NCI-H2029 (cell line): ENCODE measurements at places on chromosomes 2 and 18.

DNA sequence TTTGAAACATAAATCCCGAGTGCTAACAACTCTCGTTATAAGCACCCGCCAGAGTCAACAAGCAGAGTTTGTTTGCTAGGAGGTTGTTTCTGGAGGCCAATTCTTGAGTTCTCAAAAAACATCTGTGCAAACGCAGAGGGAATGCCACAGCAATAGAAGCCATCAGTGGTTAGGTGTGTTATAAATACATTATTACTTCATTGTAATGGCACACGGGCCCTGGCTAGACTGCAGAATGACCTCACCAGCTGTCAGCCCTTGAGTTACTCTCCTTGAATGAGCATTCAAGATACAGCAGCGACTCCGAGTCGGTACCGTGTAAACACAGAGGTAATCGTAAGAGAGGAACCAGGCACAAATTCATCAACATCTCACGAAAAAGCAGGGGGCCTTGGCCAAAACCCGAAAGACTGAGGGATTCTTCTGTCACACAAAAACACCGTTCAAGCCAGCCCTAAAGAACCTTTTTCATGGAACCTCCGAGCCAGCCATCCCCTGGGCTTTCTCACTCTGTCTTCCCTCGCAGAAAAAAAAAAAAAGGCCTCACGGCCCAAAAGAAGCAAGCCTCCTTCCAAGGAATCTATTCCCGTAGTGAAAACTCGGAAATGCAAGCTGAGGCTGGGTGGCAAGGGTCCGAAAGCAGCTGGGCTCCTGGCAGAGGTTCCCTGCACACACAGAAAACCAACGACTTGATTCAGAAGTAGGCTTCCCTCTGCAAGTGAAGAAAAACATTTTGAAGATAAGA, 133.7 kb upstream of the MEIS1 start:
- DNase-seq = peak; percentile 81

DNA sequence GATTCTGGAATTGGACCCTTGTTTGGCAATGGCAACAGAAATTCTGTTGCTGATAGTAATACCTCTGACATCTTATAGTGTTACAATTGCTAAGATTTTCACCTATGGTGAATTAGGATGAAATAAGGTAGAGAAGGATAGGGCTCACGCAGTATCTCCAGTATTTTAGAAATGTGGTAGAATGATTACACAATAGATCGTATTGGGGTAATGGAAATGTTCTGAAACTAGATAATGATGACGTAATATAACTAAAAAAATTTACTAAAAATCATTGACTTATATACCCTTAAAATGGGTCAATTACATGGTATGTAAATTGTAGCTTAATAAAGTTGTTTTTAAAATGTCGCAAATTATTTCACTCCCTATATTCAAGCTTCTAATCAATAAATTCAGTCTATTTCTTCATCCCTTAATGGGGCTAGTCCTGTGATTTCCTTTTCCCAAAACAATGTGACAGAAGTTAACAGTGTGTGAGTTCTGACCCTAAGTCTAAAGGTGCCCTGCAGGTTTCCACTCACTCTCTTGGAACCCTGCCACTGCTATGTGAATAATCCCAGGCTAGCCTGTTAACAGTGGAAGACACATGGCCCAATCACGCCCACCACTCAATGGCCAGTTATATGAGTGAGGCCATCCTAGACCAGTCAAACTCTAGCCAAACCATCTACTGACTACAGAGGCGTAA, 31.2 kb downstream of the USP37 start:
- no peak for DNase-seq

DNA sequence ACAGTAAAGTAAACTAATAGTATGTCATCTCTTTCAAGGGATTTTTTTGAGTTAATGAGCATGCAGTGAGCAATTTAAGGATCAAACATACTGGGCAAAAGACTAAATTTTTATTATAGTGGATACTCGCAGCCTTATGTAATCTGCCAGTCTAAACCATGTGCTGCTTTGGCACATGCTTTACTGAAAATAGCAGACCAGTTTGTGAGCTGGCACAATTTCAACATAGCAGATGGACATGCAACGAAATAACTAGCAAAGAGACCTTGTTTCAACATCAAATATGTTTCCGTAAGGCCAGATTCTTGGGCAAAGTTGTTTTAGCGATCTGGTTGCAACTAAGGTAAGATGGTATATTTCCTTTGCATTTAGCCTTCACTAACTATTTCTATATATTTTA, 807.3 kb downstream of the NR4A2 start:
- DNase-seq = no peak

DNA sequence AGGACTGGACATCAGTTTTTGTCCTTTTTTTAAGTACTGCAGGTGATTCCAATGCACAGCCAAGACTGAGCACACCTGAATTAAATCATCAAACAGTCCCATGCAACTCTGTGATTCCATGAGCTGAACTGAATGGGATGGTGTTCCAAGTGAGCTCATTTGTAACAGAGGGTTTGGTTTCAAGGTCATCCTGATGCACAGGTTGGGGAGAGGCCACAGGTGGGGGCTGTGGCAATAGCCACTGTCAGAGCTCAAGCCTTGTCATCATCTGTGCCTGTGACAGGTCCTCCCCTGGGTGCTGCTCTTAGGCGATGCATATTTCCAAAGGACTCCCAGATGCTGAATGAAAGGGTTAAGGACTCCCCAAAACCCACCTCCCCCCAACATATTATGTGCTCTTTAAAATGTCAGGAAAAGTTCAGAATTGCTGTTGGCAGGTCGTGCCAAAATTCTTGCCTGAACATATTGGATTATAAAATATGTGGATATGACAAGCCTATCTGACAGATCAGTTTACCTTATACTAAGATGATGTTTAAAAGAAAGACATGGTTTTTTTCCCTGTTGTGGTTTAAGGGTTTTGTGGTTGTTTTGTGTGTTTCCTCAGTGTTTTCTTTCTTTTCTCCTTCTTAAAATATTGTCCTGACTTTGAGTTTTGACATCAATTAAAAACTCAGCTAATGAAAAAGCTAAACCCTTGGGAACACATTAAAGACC, 263.5 kb upstream of the SIX2 start:
- DNase-seq = no peak

- DNase-seq = no peak
These were observed 470 bp downstream of the KCNF1 start for GRCh38 chr2:10912076-10912731.

DNA sequence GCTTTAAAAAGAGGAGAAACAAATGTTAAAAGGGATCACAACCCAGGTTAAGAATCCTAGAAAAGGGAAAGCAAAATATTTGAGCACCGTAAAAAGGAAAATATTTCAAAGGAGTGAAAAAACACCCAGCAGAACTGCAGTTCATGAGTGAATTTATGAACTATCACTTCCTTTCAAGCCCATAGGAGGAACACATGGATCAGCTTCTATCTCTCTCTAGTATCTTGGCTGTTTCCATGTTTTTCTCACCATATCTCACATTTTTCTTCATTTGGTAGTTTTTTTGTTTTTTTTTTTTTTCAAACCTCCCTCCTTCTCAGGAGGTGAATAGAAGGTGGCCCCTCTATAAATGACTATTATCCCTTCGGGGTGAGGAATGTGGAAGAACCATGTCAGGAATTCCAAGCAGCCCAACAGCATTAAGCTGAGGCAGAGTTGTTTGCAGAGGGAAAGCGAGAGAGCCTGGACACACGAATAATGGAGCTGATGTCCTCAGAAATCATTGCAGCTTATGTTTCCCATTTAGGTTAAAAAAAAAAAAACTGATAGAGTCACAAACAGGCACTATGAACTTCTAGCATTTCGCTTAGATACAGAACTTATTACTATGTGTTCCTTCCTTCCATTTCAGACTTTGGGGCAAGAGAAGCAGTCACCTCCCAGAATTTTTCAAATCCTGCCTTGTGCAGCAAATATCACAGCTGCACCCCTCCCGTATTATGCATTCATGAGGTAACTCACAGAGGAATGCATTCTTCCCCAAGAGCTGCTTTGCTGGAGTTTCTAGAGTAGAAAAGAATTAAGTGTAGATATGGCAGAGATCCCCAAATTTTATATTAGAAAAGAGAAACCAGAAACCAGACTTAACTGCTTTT, 315.6 kb downstream of the IRS1 start:
- DNase-seq = no peak

GRCh38 chr18:48481092-48481491, 57.7 kb upstream of the CTIF start:
- DNase-seq = no peak

DNA sequence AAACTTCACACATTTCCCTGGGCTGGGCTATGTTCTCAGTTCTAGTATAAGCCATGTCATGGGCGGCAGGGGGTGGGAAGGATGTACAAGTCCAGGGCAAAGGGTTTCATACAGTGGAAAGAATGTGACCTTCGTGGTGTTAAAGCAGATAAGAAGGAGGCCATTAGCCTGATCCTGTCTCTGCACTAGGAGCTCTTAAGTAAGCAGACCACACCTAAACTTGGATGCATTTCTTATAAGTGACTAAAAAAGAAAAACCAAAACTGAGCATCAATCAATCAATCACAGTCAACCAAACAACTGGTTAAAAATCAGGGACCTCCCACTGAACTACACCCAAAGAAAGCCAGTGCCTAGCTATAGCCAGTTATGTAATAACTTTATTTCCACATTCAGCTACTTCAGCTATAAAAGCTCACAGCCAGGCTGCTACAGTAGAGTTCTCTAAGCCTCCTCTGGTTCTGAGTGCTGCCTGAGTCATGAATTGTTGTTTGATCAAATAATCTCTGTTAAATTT, 46.8 kb upstream of the RIOK3 start:
- no peak for DNase-seq

- DNase-seq = no peak
These were observed 13.1 kb downstream of the AP1S3 start for GRCh38 chr2:223824301-223824700.

DNA sequence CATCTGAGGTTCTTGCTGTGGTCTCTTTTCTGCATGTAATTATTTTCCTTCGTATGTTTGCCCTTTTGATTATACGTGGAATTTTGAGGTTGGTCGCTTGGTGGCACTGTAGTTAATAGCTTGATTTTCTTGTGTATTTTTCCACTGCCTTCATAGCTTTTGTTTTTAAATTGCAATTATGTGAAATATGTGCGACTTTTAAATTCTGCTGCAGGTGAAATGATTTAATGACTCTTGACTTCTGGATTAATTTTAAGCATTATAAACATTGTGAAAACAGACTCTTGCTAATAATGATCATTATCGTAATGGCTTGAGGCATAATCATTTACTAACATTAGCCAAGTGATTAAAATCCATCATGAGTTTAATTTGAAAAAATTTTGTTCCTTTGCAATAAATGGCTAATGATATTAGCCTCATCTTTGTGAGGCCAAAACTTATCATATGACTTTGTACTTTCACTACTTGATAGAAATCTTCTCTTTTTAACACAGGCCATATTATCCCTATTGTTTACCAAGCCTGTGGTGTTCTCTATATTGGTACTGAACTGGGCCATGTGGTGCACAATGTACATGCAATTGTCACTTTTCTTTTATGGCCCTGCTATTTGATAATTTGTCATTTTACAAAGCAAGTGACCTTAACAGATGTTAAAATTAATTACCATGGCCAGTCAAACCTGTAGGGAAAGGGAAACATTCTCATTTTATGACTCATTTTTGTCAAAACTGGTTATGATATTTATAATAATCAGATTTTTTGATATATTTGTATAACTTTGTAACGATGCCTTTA, 62.8 kb upstream of the NEUROD1 start:
- DNase-seq = peak; percentile 11

- no peak for DNase-seq
These were observed 31.5 kb upstream of the FAM124B start for GRCh38 chr2:224433442-224433841.

DNA sequence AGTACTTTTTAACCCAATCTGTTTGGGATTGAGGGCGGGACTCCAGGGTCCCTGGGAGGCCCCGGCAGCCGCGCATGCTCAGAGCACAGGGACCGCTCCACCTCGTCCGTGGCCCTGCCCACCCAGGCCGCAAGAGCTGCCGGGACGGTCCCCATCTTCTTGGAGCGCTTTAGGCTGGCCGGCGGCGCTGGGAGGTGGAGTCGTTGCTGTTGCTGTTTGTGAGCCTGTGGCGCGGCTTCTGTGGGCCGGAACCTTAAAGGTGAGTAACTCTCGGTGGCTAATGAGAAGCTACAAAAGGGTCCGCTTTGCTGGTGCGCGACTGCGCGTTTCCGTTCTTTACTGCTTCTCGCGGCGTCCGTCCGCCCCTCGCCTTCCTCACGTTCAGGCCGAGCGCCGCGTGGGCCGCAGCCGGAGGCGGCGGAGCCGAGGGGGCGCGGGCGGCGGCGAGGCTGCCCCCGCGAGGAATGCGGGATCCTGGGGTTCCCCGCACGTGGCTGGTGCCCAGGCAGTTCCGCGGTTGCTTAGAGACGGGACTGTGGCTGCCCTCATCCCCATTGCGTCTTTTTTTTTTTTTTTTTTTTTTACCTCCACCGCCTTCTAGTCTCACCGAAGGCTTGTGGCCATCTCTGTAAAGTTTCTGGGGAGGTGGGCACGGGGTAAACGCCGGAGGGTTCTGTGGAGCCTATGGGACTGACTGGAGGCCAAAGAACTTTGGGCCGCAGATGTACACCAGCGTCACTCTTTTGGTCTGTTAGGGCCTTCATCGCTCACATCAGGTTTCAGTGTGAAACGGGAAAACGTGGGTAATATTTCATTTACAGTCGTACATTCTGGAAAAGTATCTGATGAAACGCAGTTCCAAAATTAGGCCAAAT, at the start of gene SSB:
SSB (plus strand) TSS at position 154 of the 875 bp plus-strand sequence. CDS start 2,090 bp downstream, outside the sequence.
- DNase-seq = peak; percentile 85

DNA sequence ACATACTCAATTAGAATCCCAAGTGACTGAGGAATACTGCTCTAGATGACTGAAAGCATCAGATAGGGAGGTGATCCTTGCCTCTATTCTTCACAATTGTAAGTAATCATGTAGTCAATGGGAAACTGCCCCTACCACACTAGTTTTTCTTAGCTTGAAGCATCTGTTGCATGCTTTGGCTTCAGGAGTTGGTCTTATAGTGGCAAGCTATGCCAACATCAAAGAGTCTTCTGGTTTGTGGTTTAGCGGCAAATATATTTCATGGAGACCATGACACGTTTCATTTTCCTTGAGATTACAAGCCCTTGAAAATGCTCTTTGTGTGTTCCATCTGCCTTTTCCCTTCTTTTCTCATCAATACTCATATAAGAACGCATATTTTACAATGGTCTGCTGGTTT, 12.9 kb downstream of the DCC start:
- no peak for DNase-seq

DNA sequence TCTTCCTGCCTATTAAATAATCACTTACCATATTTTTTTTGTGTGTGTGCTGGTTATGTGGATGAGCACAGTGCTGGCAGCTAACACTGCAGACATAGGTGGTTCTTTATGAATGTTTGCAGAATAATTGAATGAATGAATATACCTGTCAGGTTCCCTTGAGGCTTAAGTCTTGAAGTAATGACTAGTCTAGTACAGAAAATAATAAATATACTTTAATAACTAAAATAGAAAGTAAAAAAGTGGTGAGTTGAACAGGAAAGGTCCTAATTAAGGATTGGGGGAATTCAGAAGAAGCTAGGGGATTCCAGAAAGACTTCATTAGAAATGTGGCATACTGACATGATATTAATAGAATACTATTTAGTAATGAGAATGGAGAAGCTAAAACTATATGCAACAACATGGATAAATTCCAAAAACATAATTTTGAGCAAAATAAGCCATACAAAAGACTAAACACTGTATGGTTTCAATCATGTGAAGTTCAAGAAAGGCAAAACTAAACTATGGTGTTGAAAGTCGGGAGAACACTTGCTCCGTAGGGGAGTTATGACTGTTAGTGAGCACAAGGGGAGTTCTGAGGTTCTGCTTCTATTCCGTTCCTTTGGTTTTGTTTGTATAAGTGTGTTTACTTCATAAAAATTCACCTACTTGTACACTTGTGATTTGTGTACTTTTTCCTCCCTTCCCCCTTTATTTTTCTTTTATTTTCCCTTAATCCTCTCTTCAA, 464.6 kb downstream of the MTX2 start:
- no peak for DNase-seq
